ENCODE measurements at places on chromosomes 7 and 10. TPM values are rescaled to one million over a fixed set of nuclear protein-coding genes. Genes with fewer than 3 reads are reported as not detected.

The ITGB8 gene
- polyA plus RNA-seq = 10.9 TPM

The TUBAL3 gene
- 2.6 TPM for polyA plus RNA-seq

GRCh38 chr10:124198871-124199270, 105.5 kb upstream of the CHST15 start:
- no peak for DNase-seq

- no peak for DNase-seq
These were observed 658.2 kb downstream of the LRMDA start for GRCh38 chr10:76089556-76090180.

The HOXA5 gene
- 7.1 TPM for polyA plus RNA-seq

GRCh38 chr10:78780551-78780961, 288.2 kb upstream of the ZMIZ1 start:
- no peak for DNase-seq

The ZNF32 gene
- polyA plus RNA-seq = 25.6 TPM

- no peak for DNase-seq
These were observed 42.2 kb downstream of the LRRC18 start for GRCh38 chr10:48897441-48897790.

The ARL5B gene
- polyA plus RNA-seq = 6.3 TPM

GRCh38 chr10:118568327-118568848, 27.1 kb downstream of the PRLHR start:
- DNase-seq = no peak

DNA sequence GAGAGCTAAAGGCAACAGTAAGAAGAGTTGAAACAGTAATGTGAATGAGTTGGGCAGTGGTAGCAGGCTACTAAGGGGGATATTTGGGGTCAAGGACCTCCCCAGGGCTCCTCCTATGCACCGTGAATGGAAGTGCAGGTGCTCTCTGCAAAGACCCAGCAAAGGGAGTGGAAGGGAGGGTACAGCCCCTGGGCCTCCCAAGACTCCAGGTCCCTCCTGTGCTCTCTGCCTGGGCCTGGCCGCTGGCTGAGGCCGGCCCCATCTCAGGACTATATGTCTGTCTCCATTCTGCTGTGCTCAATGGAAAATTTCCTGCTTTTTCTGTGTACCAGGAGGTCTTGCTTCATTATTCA, 372.1 kb upstream of the MKI67 start:
- DNase-seq = no peak

The MRPS17 gene
- polyA plus RNA-seq = 30.7 TPM

GRCh38 chr7:142553216-142553615, 196.1 kb upstream of the PRSS1 start:
- no peak for DNase-seq

- DNase-seq = no peak
These were observed 250.4 kb downstream of the FZD1 start for GRCh38 chr7:91514591-91514990.

The SUGCT gene
- polyA plus RNA-seq = 69.5 TPM

DNA sequence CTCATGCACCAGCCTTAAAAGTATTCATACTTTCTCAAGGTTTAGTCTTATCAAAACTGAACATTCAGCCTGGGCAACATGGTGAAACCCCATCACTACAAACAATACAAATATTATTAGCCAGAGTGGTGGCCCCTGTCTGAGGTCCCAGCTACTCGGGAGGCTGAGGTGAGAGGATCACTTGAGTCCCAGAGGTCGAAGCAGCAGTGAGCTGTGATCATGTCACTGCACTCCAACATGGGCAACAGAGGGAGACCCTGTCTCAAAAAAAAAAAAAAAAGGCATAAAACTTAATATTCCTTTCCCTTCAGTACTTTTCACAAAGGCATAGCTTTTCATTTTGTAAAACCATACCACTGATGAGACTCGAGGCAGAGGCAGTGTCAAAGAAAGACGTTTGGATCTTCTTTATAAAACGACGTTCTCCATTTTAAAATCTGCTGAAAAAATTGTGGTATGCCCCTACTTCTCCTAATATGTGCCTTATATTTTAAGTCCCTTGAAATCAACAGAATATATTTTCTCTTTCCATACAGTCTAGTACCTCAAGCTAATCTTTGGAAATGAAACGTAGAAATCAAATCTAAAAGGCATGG, 1.9 kb downstream of the NSUN6 start:
- DNase-seq = no peak

DNA sequence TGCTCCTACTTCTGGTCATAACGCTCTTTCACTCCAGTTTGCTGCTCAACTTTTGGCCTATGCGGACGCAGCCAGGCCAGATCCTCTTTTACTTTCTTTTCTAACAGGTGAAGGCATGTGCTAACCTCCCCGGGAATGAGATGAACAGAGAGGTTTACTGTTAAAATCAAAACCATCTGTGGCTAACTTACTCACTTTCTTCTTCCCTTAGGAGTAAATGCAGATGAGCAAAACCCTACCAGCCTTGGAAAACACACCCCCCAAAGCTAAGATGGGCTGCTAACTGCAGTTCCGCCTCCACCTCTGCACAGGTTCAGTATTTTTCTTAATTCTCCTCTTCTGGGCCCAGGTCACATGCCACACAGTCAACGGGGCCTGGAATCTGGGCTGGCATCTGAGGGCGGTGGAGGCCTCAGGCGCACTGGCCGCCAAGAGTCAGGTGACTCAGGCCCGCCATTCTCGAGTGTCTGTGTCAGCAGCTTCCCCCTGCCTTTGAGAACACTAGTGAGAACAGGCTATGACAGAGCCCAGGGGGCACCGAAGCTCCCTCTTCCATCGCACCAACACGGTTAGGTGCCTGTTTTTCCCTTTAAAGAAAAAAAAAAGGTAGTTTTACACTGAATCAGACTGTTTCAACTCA, 11.1 kb downstream of the FAM53B start:
- no peak for DNase-seq

The EBF3 gene
- polyA plus RNA-seq = not detected

GRCh38 chr7:137146012-137146455, 197.5 kb downstream of the PTN start:
- no peak for DNase-seq

DNA sequence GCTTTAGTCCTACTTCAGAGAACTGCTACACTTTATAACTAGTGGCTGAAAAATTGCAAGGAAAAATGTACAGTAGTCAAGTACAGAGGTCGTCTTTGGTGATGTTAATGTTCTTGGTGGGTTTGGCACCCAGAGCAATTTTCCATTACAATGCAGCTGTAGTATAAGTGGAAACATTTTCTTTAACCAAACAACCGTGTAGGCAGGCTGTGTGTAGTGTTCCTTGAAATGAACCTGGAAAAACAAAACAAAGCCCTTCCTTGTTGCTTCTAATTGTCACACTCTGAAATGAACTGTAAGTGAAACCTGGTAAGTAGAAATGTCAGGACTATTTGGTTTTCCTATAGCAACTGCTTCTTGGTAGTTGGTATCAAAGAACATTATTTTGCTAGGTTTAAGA, 256.9 kb downstream of the MDFIC start:
- DNase-seq = no peak

- no peak for DNase-seq
These were observed 192.2 kb upstream of the RHOBTB1 start for GRCh38 chr10:61136139-61136538.

DNA sequence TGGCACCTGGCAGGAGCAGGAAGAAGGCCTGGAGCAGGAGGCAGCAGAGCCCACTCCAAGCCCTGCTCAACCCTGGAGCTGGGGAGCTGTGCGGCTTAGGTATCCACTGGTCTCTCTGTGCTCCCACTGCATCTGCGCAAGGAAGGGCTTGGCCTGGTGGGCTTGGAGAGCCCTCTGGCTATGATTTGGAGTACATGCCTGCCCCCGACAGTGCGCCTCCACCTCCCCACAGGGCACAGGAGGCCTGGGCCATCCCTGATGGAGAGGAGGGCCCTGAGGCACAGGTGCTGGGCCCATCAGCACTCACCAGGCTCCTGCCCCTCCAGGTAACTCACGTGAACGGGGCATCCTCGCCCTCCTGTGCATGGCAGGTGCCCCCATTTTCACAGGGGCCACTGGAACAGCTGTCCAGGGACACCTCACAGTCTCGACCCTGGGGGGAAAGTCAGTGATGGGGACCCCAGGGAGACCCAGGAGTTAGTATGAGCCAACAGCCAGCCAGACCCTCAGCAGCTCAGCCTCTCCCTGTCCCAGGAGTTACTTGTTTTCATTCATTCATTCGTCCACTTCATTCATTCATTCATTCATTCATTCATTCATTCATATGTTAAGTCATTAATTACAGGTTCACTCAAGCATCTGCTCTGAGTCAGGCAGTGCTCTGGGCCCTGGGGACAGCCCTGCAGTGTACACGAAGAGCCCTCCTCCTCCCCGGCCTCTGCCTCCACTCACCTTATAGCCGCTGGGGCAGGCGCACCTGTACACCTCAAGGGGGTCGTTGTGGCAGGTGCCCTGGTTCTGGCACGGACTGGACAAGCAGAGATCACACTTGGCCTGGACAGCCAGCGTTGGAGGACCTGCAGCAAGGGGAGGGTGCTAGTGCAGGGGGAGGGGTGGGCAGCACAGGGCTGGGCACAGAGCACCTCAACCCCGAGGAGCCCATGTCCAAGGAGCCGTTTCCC, 167.2 kb downstream of the SLIT1 start:
- DNase-seq = no peak

DNA sequence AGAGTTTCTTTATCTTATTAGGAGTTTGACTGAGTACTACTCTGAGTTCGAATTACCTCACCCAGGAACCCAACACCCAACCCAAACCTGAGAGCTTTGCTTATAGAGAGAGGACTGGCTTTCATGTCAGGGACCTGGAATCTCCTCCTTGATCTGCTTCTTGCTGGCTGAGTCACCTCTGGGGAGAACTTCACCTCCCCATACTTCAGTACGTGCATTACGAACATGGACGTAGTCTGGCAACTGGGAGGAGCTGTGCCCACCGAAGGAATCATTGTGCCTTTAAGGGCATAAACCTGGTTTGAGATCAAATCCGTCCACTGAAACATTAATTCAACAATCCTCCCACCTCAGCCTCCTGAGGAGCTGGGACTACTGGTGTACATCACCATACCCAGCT, 12.2 kb upstream of the PSAP start:
- no peak for DNase-seq

DNA sequence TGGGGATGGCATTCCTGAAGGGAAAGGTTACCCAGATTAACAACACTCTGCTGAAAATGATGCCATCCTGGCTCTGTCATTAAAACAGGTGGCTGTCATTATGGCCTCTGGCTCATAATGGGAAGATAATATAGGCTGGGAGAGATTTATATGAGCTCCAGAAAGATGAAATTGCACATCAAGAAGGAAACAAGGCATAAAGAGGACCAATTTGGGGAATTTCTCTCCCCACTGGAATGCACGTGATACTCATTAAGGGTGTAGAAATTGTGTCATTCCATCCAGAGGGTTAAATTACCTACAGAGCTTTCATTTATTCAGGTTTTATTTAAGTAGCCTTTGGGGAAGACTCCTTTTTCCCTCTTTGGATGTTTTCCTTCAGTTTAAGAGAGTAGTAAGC, 71.6 kb upstream of the CELF2 start:
- DNase-seq = no peak

The ZNF485 gene
- polyA plus RNA-seq = 4.0 TPM

GRCh38 chr7:129606803-129607202, 4.7 kb upstream of the NRF1 start:
- DNase-seq = no peak

GRCh38 chr10:97788552-97789442, 17.0 kb upstream of the SFRP5 start:
- no peak for DNase-seq

- no peak for DNase-seq
These were observed 31.6 kb downstream of the SH2D4B start for GRCh38 chr10:80569131-80569895.

The FGFR2 gene
- polyA plus RNA-seq = 12.8 TPM

The TMEM213 gene
- polyA plus RNA-seq = not detected

DNA sequence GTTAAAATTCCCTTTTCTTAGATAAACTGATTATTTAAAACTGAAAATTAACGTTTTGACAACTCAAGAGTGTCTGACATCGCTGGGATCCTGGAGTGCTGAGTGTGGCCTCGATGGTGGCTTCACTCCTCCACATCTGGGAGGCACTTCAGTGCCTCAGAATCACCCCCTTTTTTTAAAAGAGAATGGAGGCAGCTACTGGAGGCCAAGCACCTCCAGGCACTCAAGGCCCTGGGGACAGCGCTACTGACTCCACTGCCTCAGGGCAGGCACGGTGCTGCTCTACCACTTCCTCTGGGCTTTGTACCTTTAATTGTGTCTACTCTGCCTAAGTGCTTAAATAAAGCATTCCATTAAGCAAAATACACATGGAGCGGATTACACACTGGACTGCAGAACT, 27.2 kb upstream of the NCAPG2 start:
- DNase-seq = no peak

The FAM25G gene
- polyA plus RNA-seq = 10.6 TPM

GRCh38 chr10:70232155-70232858, 922 bp downstream of the PPA1 start:
- DNase-seq = no peak

GRCh38 chr7:68417659-68418058, 1180.6 kb upstream of the AUTS2 start:
- DNase-seq = no peak

GRCh38 chr10:133357285-133358161, at the start of gene FUOM:
FUOM (minus strand) TSS chr10:133358019; CDS start chr10:133358007, 12 bp downstream.
- no peak for DNase-seq

DNA sequence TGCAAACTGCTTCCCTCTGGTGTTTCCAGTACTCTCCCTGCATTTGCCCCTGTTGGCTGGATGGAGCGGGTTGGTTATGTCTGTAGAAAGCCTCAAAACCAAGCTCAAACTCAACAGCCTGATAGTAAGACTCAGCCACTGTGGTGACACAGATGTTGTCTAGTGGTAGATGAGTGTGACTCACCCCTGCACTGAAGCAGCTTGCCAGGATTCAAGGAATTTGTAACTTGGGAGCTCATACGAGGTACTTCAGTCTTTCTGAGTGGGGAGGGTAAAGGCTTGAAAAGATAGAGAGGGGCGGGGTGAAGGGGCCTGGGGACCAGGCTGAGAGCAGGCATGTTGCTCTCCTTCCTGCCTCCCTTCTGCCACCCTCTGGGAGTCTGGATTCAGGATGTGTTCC, 22.9 kb upstream of the AQP1 start:
- DNase-seq = peak; percentile 4

DNA sequence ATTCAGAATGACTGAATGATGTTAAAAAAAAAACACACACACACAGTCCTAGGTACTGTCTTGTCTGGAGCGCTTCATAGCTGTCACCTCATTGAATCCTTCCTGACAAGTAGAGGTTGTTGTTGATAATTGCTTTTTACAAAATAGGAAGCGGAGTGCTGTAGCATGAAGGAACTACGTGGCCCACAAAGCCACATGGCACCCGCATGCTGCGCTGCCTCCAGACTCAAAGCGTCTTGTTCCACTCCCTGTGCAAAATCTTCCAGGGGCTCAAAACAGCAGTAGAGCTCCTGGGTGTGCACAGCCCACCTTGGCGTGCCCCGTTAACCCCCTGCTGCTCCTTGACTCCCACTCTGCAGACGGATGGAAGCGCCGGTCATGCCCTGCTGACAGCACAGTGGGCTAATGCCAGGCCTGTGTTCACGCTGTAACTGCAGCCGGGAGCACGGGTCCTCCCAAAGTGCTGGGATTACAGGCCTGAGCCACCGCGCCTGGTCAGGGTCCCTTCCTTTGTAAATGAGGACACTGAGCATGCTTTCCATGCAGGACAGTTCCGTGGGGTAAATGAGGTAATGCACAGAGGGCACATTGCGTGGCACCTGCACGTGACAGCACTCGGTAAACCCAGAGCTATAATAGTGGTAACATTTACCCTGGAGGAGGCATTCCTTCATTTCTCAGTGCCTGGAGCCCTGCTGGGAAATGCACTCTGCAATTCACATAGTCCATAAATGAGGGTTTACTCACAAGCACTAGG, 91.1 kb upstream of the GNA12 start:
- no peak for DNase-seq

Measured in keratinocyte (primary cell).